ENCODE measurements at places on chromosomes 12 and 14.

GRCh38 chr12:89238593-89238992 is 113.7 kb downstream of the DUSP6 start:
- no peak for DNase-seq

DNA sequence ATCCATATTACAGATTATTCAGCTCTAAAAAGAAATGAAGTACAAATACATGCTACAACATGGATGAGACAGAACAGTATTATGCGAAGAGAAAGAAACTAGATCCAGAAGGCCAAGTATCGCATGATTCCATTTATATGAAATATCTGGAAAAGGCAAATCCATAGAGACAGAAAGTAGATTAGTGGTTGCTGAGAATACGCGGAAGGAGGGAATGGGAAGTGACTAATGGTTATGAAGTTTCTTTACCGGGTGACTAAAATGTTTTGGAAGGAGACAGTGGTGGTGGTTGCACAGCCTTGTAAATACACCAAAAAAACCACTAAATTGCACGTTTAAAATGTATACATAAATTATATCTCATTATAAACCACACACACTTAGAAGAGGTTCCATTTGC is 12.5 kb downstream of the PRDM4 start:
- no peak for DNase-seq

GRCh38 chr12:89305373-89305772 is 46.9 kb downstream of the DUSP6 start:
- no peak for DNase-seq

- DNase-seq = no peak
These were observed 144.1 kb downstream of the HMGA2 start for GRCh38 chr12:65968359-65968758.

DNA sequence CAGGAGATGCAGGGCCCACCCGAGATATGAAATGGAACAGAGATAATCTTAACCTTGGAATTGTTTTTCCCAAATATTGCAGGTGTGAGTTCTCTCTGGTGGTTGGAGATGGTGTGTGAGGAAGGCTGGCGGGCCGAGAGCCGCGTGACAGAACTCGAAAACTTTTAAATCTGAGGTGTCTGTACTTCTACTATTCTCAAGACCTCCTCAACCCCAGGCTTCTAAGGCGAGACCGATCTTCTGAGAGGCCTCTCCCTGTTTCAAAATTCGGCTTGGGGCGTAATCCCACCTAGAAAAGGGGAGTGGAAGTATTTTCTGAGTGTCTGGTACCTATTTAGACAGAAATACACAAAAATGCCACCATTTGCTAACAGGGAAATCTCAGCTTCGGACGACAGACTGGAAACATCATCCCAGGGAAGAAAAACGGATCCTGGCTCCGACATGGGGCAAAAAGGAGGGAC is 611 bp downstream of the SARNP start:
- no peak for DNase-seq

- no peak for DNase-seq
These were observed 307.2 kb downstream of the AEBP2 start for GRCh38 chr12:19746471-19746870.

DNA sequence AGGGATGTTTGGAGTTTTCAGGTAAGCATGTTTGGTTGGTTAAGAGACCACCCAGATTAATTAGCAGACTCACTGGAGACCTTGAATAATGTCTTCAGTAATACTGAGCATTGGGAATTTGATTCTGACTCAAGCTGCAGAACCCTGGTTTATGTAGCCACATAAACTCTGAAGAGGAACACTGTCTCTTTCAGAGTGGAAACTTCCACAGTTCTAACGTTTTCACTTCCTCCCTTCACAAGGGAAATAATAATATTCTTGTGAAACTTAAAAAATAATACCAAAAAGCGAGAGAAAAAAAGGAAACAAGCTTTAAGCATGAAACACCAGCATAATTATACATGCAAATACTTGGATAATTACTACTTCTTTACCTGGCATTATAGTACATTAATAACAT is 40.0 kb upstream of the ST8SIA1 start:
- DNase-seq = no peak

- no peak for DNase-seq
These were observed 12.4 kb downstream of the GCN1 start for GRCh38 chr12:120181991-120182631.

DNA sequence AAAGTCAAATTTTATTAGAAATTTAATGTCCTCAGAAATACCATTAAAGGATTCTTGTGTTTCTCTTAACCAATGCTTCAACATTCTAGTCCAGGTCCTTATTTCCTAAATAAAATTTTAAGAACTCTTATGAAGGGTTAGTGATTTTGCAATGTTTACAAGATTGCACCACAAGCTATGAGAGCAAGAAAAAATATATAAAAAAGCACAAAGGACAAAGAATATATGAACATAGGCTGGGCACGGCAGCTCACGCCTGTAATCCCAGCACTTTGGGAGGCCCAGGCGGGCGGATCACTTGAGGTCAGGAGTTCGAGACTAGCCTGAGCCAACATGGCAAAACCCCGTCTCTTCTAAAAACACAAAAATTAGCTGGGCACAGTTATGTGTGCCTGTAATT is 7.7 kb downstream of the RACGAP1 start:
- DNase-seq = no peak

DNA sequence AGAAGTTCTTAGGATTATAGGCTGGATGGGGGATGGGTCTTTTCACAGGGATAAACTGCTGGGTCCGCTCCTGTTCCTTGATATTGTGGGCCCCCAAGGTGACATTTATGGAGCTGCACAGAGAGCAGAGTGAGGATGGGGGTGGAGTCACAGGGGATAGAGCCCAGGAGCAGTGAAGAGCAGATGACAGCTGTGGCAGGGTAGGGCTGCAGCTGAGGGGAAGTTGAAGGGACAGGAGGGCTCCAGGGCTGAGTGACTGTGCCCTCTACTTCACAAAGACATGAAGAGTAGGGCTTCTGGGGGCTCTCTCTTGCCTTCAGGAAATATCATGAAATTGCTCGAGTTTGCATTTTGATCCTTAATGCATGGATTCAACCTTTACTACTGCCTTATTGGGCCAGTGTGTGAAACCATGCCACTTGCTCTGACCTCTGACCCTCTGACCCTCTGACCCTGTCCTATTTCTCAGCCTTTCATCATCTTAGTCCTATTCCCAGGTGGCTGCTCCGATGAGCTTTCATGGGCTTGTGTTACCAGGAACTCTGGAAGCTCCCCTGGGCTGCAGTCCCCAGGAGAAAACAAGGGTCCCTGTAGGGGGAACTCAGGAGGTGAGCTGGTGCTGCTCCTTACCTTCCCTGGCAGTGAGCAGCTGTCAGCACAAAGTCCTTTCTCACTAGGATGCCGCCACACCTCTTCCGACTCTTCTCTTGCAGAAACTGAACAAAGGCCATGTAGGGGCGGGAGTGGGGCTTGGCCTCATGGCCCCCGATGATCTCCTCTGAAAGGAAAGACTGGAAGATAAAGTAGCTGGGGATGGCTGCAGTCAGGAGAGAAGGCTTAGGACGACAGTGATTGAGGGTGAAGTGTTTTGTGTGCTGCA is 1.6 kb downstream of the GZMH start:
- no peak for DNase-seq

DNA sequence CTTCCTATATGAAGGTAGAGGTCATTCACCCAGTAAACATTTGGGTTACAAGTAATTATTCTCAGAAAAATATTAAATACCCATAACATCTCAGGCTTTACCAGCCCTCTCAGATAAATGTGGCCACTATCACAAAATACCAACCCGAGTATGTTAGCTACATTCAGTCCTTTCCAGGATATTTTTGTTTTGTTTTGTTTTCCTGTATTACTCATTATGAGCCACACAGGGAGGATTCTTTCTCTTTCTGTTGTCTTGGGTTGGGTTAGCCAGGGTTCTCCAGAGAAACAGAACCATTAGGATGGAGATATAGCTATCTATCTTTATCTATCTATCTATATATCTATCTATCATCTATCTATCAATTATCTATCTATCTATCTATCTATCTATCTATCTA is 947.6 kb upstream of the MDGA2 start:
- no peak for DNase-seq

DNA sequence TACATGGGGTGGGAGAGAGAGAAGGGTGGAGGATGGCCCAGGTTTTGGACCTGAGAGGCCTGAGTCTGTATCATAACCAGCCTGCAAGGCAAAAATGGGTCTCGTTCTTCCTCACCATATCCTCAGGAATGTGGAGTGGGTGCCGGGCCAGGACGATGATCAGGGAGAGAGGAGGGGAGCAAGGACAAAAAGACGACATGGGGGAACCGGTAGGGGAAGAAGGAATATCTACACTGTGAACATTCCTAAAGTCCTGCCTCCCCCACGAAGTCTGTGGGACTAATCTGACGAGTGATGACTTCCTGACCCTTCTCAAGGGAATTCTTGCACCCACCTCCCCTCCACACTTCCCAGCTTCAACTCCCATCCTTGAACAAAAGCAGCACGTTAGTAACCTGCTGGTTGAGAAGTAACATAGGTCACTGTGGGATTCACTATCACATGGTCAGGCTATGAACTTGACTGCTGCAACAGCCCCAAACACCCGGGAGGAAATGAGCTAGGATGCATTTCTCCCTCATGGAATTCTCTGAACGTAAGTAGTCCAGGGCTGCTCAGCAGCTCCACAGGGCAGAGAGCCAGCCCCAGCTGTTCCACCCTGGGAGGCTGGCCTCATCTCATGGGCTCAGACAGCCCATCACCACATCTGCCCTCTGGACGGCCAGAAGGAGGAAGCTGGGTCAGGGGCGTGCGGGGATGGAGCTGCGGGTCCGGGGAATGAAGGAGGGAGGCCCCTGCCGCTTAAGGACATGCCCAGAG is 36.8 kb upstream of the VWF start:
- DNase-seq = no peak

Measured in retinal pigment epithelial cell (primary cell).